Erythroblast (primary cell): ENCODE measurements at places on chromosomes 13 and 19.

DNA sequence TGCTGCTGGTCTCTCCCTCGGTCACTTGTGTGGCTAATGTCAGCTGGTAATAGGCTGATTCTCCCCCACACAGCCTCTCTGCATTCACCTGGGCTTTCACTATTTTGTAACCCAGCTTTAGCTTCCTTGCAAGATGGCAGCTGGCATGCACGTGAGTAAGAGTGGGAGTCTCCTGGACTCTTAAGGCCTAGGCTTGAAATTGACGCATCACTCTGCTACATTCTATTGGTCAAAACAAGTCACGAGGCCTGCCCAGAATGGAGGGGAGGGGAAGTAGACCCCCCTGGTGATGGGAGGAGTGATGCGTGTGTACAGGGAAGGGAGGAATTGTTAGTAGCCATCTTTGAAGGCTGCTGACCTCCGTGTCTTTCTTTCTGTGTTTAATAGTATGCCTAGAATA lies 24.9 kb upstream of the PNMA8B start:
- no peak for DNase-seq

DNA sequence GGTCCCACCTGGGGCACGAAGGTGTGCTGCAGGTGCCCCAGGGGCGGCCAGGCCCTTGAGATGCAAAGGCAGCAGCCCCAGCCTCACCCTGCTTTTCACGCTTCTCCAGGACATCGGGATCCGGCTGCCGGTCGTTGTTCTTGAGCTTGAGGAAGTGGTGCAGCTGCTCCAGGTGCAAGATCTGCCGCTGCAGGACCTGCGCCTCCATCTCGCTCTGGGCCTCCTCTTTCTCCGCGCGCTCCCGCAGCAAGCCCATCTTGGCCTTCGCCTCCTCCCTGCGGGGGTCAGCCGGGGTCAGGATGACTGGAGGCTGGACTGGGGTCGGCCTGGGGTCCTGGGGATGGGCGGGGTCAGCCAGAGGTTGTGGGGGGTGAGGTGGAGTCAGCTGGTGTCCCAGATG lies 21.5 kb upstream of the EMP3 start:
- DNase-seq, result no peak

DNA sequence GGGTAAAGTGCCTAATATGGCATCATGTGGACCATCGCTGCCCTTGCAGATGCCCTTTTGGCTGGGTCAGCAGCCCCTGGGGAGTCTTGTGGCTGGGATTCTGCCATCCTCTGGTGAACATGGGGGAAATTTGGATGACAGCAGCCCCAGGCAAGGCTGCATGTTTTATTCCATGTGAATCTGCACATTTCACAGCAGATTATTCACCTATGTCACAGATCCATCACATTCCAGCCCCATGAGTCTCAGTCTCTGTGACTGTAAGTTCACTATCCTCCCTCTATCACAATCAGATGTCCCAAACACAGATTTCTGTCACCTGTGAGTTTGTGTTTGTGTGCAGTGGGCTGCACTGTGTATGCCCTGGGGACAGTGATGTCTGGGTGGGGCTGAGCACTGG lies 36.8 kb upstream of the PSG9 start:
- DNase-seq, result no peak

- DNase-seq, result no peak
These were observed 553.9 kb downstream of the LMO7 start for GRCh38 chr13:76189882-76190519.

GRCh38 chr19:50293263-50294004 lies 35.7 kb downstream of the KCNC3 start:
- DNase-seq, result no peak

GRCh38 chr13:76641056-76641455 lies 245.1 kb downstream of the KCTD12 start:
- DNase-seq, result no peak

DNA sequence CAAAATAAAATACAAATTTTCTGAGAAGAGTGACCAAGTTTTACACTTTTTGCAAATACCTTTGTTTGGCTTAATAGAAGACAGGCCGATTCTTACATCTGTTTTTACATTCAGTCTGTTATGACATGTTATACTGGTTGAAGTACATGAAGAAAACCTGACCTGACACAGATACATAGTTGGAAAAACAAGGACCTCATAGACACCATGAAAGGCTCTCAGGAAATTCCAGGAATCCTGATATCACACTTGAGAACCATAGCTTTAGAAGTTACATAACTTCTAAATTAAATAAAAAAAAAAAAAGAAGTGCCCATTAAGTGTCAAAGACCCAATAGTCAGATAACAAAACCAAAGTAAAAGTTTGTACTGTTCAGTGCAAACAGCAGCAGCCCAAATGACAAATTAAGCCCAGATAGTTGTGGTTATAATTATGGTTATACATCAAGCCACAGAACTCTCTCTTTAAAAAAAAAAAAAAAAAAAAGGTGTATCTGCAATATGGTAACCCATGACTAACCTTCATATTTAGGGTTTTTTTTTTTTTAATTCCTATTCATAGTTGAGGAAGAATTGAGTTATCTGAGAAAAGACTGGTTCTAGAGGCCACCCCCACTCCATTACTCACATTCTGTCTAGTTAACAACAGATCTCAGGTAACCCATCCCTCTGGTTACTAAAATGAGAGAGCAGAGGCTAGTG lies 19.8 kb downstream of the RBM26 start:
- no peak for DNase-seq

- no peak for DNase-seq
These were observed 6.8 kb downstream of the KMT2B start for GRCh38 chr19:35724560-35724959.

GRCh38 chr13:94542917-94543316 lies 53.0 kb downstream of the TGDS start:
- no peak for DNase-seq

GRCh38 chr13:110886870-110887596 lies 27.8 kb downstream of the ANKRD10 start:
- DNase-seq, result no peak

DNA sequence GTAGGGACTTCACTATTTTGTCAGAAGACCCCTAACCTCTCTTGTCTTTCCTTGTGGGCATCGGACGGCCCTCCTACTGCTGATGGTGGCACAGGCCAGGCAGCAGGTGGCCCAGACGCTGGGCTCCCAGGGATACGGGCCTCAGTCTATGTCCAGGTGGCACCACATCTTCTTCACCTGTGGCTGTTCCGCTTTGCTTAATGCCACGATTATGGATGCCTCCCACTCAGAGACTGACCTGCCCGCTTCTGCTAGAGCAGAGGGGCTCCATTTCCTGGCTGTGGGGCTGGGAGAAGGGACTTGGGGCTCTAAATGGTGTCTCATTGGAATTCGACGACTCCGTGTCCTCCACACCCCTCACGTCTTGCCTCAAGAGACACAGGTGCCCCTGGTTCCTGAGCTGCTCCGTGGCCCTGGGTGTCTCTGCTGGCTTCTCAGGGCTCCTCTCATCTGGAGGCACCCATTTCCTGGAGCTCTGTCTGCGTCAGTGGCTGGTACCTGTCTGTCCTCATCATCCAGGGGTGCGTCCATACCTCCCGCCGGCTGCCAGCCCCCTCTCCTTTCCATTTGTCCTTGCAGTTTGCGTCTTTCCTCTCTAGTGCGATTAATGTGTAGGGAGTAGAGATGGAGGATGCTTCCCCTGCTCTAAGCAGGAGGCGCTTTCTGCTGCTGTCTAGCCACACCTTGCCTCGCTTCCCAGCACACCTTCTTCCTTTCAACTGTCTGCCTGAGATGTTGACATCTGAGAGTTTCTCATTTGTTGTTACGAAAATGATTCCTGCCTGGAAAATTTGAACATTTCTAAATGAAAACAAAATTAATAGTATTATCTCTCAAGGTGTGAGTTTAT lies 63.4 kb downstream of the TEX29 start:
- DNase-seq, result no peak

GRCh38 chr19:8387688-8388611 lies 2.2 kb upstream of the RAB11B start:
- no peak for DNase-seq

DNA sequence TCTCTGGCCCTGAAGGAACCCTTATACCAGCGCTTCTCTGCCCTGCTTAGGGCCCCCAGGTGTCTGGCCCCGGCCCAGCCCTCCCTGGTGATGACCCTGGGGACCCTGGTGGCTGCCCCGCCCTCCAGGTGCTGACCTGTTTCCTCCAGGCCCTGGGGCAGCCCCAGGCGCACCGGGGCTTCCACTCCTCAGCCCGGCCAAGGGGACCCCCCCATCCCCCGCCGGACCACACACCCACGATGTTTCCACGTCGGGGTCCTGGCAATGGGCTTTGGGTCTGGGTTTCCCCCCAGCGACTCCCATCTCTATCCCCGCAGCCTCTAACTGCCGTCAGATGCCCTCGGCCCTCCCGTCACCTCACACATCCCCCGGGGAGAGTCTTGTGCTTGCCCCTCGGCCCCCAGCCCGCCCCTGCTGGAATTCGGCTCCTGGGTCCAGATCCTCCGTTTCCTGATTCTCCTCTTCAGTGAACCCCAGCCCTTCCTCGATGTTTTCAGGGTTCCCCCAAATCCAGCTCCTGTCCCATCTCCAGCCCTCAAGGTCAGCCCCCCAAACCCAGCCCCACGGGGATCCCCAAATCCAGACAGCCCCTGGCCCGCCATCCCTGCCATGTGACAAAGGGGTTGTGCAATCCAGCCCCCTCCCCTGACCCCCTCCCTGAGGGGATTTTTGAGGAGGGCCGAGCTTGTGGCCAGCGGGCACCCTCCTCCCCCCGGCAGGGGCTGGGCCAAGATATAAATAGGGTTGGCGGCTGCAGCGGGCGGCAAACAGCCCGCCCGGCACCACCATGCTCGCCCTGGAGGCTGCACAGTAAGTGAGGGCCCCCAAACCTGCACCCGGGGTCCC lies at the start of gene SPIB:
TSS of gene SPIB (plus strand) at position 763 of the 846 bp plus-strand sequence. CDS start at position 788, 25 bp downstream.
- no peak for DNase-seq

GRCh38 chr13:102367836-102368235 lies 34.0 kb downstream of the FGF14 start:
- no peak for DNase-seq

- DNase-seq, result no peak
These were observed 48.2 kb downstream of the KCNC3 start for GRCh38 chr19:50280983-50281382.

DNA sequence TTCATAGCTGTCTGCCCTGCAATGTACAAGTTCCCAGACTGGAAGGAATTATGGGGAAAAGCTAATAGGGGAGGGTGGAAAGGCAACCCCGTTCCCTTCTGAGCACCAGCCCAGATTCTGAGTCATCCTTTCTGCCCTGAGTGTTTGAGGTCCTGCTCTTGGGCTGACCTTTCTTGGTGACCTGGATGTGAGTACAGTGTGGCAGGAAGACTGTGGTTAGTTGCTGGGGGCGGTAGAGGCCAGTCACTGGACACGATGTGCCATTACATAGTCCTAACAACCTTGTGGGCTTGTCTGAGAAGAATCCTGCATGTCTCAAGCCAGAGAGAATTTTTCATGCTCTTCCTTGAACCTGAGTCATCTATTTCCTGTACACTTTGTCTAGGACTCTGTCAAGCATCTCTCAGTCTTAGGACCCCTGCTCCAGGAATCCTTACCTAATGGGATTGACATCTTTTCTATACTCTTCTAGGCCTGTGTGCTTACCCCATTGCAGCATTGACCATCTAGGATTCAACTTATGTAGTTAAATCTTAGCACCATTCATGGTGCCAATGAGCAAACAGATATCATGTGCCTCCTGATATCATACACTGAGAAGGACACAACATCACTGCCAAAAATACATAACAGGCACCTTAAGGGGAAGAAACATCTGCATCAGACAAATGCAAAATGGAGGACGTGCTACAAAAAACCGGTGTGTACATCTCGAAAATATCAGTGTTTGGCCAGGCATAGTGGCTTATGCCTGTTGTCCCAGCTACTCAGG lies 8.1 kb upstream of the ANGPTL4 start:
- DNase-seq, result no peak

DNA sequence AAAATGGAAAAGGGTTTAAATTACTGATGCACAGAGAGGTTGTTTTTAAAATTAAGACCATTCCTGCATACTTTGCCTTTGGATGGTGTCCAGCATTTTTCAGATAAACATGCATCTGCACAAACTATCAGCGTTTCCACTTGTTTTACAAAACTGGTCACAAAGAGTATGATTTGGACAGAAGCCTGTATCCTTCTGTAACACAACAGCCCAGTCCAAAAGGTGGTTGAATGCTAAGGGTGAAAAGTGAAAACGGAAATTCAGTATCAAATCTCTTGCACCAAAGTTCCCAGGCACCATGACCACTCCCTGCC lies 21.7 kb upstream of the DOCK9 start:
- no peak for DNase-seq
